NCI-H2107 (cell line): ENCODE measurements at places on chromosomes 1 and 21.

- no peak for DNase-seq
Measured at GRCh38 chr1:119865627-119866026, 30.7 kb downstream of the ADAM30 start.

- DNase-seq, result no peak
Measured at GRCh38 chr1:212979340-212980122, 29.2 kb downstream of the VASH2 start.

- DNase-seq, result no peak
Measured at GRCh38 chr1:27154469-27154990, 395 bp downstream of the SLC9A1 start.

DNA sequence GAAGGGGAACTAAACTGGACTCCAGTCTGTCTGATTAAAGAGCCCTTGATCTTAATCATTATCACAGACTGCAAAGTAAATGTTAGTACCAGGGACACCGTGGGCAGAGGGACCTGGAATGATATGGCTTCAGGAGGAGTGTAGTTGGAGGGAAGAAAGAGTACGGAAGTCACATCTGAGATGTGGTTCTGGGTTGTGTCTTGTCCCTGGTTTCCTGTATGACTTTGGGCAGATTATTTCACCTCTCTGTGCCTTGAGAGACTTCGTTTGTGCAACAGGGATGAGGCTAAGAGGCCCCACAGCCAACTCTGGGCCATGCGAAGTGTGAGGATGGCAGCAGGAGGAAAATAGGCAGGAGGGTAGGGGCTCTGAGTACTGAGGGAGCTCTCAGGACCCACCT is 76.1 kb upstream of the SLC2A1 start:
- no peak for DNase-seq

DNA sequence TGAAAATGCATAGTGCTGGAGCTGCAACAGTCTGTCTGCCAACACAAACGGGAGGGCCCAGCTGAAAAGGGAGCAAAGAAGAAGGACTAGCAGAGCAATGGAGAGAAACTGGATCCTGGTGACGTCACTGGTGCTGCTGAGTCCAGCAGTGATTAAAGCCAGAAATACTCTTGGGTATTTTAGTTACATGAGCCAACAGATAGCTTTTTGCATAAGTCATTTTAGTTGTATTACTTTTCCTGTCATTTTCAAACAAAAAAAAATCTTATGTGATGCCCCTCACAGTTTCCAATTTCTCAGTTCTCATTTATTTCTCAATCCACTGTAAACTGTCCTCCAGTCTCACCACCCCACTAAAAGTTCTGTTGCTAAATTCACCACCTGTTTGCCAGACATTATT is 38.7 kb upstream of the NEK7 start:
- DNase-seq, result no peak

DNA sequence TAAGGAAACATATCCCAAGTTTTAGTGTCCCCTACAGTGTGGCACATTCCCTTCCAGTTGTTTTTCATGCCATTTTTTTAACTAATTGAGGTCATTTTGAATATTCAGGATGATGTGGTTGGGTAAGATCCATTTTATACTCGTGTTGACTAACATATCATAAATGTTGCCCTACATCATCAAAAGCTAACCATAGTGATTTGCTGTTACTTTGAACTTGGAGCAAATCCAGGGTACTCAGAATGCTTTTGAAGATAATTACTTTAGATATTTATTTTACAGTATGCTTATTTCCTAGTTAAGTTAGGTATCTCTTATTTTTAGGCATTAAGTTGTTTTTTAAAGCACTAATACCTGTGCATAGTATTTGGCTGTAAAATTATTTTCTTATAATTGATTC is 57.8 kb downstream of the DYRK1A start:
- no peak for DNase-seq

- DNase-seq, result no peak
Measured at GRCh38 chr1:157785248-157785647, 8.3 kb upstream of the FCRL2 start.

DNA sequence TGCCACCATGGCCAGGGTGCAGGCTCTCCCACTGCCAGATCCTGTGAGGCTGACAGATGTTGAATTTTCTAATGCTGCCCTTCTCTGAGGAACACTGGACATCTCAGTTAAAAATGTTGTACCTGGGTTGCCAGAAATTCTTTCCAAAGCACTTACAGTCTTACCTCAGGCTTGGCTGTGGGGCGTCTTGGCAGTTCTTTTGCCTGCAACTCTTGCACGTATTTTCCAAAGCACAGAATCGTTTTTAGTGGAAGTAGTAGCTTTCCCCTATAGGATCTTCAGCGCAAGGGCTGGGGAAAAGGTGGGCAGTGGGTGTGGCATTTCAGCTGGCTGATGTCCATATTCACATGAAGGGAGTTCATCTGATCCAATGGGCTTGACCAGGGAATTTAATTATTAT is 53.9 kb downstream of the EDN2 start:
- DNase-seq, result no peak

- no peak for DNase-seq
Measured at GRCh38 chr1:235069176-235069575, 59.5 kb downstream of the TOMM20 start.

DNA sequence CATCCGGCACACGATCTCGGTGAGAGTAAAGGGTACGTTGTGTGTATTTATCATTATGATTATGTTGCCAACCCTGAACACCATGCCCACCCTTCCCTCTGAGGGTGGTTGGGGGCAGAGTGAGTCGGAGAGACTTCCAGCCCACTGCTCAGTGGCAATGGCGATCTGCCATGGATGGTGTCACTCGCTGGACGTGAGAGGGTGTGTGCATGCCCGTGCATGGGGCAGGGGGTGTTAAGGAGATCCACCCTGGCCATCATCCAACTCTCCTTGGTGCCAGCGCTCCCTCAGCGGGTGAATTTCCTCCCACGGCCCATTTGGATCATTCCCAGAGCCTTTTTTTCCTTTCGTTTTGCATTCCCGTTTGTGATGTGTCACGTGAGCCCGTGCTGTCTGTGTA is 74.1 kb upstream of the CNTN2 start:
- DNase-seq, result no peak

- DNase-seq, result no peak
Measured at GRCh38 chr21:37582590-37582989, 216.0 kb downstream of the DYRK1A start.

DNA sequence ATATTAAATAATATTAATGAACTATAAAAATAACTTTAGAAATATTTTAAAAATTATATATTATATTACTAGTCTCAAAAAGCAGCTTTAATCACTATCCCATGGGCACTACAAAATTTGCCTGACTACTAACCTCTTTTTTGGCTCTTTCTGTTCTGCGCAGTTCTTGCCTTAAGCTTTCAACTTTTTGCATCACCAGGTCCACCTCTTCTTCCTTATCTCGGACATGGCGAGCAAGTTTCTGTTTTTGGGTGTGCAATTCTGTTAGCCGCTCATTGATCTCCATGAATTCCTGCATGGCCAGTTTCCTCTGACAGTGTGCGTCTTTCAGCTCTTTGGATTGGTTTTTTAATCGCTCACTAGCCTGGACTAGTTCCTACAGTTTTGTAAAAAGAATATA is 172.4 kb downstream of the COQ8A start:
- DNase-seq, result no peak

DNA sequence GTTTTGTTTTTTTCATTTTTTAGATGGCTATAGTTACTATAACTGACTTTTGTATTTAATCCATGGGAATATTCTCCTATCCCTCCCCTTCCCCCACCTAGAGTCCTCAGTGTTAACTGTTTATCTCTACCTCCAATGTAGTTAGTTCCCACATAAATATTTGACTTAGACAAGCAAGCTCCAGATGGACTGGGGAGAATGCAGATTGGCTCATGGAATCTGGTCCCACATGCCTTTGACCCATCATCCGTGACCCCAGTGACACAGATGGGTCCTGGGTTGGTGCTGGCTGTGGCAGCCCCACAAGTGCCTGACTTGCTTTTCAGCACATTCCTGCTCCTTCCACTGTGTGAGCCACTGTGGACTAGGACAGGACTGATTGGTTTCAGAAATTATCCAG is 41.8 kb downstream of the ATP2B4 start:
- no peak for DNase-seq

- DNase-seq, result no peak
Measured at GRCh38 chr1:40981691-40982448, 2.4 kb downstream of the CTPS1 start.

DNA sequence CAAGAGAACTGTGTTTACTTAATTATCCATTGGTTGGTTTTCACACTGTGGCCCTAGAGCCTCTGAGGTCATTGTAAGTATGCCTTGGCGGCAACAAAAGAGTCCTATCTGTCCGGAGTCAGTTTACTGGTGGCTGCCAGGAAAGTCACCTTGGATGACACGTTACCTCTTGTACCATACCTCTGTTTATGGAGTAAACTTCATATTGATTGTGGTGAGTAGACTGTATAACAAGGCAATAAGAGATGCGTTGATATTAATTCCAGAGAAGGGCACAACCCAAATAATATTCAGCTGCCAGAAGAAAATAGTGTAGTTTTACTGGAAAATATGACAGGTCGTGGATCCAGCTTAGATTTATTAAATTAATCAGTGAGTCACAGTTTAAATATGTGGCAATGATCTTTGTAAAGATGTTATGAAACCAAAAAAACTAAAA is 20.4 kb upstream of the KIF14 start:
- DNase-seq, result no peak

- DNase-seq, result no peak
Measured at GRCh38 chr21:24899138-24899537, 708.1 kb downstream of the MRPL39 start.

DNA sequence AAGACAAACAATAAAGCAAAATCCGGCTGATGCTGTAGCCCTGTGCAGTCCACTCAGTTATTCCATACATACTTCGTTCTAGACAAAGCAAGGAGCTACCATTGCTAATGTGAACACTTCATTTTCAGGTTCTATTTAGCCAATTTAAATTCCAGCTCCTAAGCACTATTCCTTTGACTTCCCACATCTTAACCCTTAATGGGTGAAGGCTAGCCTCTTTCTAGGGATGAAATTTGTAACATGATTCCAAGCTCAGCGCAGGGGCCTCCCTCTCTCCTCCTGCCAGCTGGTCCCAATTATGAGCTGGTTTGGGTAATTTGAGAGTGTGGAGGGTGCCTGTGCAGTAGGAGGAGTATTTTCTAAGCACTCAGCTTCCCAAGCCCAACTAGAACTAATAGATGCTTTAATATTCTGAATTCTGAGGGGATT is 53.9 kb upstream of the PTGFRN start:
- DNase-seq, result peak; percentile 90

DNA sequence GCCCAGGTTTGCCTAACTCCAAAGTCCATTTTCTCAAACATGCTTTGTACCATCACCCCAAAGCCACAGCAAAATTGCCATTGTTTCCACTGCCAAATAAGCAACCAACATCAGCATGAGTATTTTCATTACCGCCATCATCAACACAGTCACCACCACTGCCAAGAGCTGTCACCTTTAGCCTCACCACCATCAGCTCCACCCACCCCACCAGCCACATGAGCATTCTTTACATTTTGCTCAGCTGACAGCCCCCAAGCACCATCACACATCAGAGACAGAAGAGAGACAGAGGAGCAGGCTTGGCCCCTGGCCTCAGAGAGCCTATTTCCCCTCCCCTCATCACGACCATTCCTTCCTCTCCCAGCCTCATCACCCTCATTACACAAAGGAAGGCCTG is 42.7 kb downstream of the TAS1R2 start:
- DNase-seq, result no peak

- DNase-seq, result no peak
Measured at GRCh38 chr21:36910581-36911307, 55.7 kb downstream of the HLCS start.

DNA sequence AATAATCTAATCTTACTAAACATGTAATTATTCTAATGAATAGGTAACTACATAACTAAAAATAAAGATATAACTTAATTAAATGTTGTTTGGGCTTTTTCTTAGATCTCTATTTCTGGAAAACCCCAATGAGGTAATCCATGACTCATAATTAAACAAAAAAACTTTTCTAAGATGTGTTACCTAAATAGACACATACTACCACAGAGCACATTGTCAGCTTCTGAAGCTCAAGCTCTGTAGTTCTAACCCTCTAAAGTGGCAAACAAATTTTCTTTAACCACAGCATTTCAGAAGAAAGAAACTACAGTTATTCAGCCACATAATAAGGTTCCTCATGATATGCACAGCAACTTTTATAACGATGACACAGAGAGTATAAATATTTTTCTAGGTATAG is 4.2 kb downstream of the OR6K3 start:
- DNase-seq, result no peak

GRCh38 chr1:209629621-209630382 is 22.4 kb downstream of the LAMB3 start:
- DNase-seq, result no peak

- DNase-seq, result no peak
Measured at GRCh38 chr1:2786329-2787162, 14.9 kb downstream of the TTC34 start.

- no peak for DNase-seq
Measured at GRCh38 chr21:30733026-30733425, 14.0 kb downstream of the KRTAP21-2 start.

- no peak for DNase-seq
Measured at GRCh38 chr1:8285103-8285502, 32.8 kb upstream of the SLC45A1 start.

DNA sequence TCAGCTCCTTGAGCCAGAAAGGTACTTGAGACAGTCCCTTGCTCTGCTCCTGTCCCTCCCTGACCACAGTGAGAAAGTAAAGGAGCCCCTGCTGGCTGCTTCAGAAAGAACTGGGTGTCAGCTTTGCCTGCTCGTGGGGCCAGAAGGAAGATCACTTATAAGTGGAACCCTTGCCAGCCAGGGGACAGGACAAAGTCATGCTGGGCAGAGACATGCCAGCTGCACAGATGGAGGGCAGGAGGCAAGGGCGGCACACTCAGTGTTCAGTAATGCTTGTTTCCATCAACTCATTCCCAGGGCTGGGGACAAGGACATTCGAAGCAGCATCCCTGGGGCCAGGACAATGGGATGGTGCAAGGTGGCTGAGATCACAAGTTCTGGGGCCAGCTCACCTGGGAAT is 41.8 kb downstream of the NTPCR start:
- no peak for DNase-seq

DNA sequence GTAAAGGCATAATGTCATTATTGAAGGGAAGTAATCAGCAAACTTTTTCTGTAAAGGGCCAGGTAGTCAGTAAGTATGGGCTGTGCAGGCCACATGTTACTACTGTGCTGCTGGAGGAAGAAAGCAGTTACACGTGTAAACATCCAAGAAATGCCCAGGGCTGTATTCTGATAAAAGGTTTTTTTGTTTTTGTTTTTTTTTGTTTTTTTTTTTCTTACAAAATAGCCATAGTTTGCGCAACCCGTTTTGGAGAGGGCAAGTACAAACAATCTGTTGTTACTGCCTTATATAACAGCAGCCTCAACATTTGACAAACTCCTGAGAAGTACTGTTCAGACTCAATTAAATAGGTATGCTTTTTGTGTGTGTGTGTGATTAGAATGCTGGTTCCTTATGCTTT is 26.7 kb upstream of the MTMR11 start:
- no peak for DNase-seq

GRCh38 chr1:166920561-166921475 is 44.8 kb upstream of the TADA1 start:
- DNase-seq, result no peak
